Hypothalamus (tissue), 51 donors: ENCODE measurements at places on chromosomes 5 and 9.

DNA sequence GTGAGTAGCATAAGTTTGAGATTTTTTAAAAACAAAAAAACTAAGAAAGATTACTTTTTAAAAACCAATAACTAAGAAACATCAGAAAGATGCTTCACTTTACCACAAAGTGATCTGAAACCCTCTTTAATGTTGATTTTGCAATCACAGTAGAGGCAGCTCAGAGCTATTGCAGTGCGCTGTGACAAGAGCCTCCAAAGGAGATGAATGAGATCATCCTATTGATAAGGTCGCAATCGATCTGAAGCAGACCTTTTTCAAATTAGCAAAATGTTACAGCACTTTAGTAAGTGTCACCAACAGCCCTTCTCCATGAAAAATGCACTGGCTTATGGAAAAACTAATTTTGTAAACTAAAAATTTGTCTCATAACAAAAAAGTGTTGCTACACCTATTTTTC, 284.6 kb upstream of the EFNA5 start:
- no peak for DNase-seq

DNA sequence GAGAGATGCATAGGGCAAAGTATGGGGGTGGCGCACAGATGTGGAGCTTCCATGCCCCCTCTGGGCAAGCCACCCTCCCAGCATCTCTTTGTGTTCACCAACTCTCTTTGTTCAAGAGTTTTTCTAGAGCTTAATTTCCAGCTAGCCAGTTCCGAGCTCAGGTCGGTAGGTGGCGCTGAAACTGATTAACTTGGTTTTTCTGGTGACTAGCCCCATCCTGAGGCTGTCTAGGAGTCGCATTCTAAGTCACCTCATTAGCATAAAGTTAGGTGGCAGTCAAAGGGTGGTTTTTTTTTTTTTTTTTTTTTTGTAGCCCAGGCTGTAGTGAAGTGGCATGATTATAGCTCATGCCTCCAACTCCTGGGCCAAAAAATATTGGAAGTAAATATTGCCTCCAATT, 476.4 kb downstream of the KDM4C start:
- DNase-seq = no peak

DNA sequence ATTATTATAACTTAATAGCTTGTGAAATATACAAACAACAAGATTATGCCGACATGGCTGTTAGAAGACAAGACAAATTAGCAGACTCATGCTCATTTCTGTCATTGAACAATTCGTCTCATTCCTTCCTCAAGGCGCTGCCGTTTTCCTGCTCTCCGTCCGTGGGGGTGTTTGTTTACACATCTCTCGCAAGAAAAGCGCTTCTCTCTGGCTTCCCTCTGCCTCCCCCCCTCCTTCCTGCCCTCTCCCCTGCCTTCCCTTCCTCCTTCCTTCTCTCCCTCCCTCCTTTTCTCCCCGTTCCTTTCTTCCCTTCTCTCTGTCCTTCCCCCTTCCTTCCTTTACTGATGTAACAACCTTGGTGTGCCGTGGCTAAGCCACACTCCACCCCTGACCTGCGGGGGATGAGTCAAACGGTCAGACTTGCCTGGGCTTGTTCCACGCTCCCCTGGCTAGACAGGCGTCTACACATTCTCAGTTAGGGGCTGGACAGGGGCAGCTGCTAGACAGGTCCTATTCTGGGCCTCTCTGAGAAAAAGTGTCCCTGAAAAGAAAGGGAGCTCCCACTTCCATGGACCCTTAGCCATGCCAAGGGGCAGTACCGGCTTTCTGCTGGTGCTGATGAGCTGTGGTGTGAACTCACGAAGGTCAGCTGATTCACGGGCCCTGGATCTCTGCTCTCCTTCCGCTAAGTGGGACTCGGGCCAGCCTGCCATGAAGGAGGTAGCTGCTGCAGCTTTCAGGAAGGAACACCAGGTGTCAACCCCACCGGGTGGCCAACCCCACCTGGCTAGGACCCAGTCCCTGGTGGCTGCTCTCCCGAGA, 32.0 kb upstream of the SPTLC1 start:
- DNase-seq = no peak

GRCh38 chr9:131473198-131473885, 29.4 kb upstream of the POMT1 start:
- no peak for DNase-seq

DNA sequence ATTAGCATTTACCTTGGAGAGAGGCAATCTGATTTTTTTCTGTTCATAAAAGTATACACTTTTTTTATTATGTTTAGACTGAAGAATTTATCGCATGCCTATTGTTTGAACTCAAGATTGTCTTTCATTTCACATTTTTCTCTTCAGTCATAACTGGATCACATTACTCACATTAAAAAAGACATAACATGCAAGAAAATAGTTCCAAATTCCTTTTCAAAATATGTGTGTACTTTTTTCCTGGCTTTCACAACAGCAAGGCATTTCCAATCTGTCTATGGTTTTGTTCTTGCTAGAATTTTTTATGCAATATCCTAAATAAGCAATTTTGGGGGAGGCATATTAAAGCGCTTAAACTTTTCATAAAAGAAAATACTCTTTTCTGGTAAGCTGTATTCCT, 21.2 kb downstream of the FTMT start:
- no peak for DNase-seq

GRCh38 chr5:97042996-97043395, 99.4 kb downstream of the LIX1 start:
- no peak for DNase-seq

DNA sequence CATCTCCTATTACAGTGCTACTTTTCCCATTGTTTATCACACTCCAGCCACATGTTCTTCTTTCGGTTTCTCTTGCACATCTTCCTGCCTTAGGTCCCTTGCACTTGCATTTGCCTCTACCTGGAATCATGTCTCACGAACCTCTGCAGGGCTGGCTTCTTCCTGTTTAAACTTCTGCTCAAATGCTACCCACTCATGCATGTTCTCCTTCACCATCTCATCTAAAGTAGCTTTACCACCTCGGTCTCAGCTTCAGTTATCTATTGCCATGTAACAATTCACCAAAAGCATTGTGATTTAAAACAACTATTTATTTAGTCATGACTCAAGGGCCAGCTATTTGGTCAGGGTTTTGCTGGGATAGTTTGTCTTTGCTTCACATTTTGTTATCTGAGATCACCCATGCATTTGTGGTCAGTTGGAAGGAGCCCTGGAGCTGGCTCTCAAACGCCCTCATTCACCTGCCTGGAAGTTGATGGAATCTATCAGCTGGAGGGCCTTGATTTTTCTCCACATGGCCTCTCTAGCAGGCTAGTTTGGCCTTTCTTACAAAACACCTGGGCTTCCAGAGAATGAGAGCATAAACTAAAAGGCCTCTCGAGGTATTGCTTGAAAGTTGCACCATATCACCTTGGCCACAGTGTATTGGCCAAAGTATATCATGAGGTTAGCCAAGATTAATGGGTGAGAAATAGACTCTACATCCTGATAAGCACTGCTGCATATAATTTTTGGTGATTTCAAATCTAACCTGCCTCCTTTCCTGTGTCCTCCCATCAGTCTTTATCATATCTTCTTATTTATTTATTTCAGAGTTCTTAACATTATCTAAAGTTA, 21.4 kb downstream of the SPINK1 start:
- no peak for DNase-seq

DNA sequence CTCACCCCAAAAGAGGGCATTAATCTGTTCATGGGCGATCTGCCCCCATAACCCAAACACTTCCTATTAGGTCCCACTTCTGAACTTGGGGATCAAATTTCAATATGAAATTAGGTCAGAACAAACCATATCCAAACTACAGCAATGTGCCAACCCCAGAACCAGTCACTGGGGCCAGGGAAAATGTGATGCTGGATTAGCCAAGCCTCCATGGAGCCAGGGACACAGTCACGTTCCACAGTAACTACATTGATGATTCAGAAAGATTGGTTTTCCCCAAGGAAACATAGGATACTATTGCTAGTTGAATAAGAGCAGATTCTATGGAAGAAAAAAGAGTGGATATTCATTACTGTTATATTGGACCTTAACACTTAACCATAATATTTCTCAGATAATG, 84.2 kb downstream of the GIN1 start:
- no peak for DNase-seq

DNA sequence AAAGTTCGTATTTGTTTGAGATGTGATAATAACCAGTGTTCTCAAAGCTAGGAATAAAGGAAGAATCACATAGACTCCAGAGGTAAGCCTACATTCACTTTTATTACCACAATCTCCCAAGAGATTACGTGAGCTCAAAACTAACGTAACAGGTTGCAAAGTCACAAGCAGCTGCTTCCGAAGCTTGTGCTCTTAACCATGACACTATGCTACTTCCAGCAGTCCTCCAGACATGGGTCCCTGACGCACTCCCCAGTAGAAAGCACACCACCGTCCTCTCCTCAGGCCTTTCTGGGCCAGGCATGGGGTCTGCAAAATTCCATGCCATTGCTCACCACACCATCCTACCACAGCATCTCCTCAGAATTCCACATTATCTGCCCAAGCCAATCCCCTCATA, 84.6 kb downstream of the PAX5 start:
- DNase-seq = no peak

- DNase-seq = no peak
These were observed 1278.0 kb downstream of the EFNA5 start for GRCh38 chr5:106392766-106393165.

GRCh38 chr9:113609562-113610318, 146.2 kb downstream of the RGS3 start:
- DNase-seq = no peak

GRCh38 chr9:77601476-77602099, 46.5 kb downstream of the GNA14 start:
- DNase-seq = no peak

DNA sequence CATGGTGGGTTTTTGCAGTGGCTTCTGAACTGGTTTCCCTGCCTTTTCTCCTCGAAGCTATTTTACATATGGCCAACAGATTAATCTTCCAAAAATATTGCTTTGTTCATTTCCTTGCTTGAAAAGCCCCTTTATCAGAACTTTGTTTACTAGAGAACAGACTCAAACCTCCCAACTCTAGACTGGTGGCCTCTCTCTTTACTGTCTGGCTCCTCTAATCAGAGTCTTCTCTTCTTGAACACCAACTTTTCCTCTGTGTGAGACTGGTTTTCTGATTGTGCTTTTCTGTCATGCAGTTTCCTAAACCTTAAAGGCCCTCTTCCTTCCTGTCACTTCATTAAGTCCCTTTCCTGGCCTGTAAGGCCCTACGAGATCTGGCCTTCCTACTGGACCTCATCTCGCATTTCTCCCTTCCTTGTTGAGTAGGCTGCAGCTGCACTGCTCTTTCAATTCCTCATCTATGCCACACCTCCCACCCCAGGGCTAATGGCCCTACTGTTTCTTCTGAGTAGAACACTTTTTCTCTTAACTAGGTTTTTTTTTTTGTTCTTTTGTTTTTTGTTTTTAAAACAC, 5.7 kb downstream of the C9orf43 start:
- no peak for DNase-seq

GRCh38 chr5:34554641-34555040, 101.5 kb upstream of the RAI14 start:
- no peak for DNase-seq

DNA sequence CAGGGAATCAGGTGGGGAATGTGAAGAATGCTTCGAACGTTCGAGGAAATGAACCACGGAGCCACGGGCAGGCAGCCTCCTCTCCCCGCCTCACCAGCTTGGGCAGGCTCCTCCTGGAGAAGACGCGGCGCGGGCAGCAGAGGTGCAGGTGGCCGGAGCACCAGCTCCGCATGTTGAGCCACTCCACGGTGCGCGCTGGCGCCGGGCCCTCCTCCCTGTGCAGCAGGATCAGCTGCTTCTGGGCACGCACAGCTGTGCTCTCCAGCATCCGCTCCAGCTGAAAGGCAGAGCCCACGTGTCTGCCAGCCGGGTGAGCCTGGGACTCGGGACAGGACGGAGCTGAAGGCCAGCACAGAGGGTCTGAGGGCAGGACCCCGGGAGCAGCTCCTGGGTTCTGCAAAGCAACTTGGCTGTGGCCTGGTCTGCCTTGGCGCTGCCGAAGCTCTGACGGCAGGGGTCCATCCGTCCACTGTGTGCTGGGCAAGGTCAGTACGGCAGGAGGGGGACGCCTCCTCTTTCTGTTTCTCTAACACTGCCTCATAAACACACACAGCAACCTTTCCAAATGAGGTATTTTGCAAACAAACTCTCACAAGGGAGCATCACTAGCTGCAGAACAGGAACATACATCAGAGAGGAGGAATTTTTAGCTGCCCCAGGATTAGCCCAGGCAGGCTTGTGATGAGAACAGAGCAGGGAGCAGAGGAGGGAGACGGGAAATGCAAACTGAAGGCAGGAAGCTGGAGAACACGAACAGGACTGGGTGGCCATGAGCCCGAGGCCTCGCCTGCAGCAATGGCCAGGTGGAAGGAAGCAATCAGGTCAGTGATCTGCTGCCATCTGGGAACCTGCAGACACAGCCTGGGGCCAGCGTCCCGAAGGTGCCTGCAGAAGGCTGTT, 20.1 kb upstream of the NSMF start:
- DNase-seq = no peak

DNA sequence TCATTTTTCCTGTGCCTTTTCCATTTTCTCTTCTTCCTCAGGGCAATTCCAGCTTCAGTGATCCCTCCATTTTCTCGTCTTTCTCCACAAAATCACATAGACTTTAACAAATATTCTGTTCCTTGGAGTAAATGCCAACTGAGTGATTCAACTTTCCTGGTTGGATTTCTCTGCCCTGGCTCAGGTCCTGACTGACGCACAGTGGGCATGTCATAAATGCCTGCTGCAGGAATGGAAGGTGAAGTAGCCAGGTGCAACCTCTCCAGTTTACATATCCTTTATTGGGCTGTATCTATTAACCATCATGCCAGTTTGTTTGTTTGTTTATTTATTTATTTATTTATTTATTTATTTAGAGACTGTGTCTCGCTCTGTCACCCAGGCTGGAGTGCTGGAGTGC, 95.1 kb downstream of the MEF2C start:
- no peak for DNase-seq

GRCh38 chr5:90483206-90483605, 8.5 kb downstream of the POLR3G start:
- no peak for DNase-seq

DNA sequence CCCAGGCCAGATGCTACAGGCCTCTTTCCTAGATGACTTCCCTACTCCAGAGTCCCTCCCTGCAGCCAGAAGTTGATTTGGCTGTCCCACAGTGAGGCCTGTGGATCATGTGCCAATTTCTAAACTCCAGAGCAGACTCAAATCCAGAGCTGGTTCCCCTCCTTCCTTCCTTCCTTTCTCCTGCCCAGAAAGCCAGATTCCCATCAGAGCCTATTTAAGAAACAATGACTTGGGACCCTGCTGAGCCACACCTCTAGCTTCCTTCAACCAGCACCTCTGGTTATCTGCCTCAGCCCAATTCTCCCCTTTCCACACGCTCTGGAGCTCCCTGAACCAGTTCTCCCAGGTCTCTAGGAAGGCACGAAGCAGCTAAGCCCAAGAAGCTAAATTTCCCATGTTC, 7.2 kb downstream of the FAM219A start:
- no peak for DNase-seq

DNA sequence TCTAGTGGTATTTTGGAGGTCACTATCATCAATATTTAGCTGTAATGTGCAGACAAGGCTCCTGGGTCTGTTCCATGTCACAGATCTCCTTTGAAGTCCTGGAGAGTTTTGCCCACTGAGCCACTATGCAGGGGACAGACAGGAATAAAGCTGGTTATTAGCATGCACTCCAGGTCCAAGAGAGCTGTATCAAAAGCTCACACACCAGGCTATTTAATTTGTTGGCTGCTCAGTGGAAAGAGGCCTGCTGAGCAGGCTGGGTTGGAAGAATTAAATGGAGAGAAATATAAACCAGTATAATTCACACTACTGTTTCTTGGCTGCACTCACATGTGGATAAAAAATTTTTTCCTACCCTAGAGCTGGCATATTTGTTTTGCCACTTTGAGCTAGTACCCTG, 113.8 kb upstream of the TAF11L2 start:
- no peak for DNase-seq
